Subcutaneous preadipocyte (primary cell): ENCODE measurements at places on chromosomes 3 and 15. TPM values are rescaled to one million over a fixed set of nuclear protein-coding genes. Genes with fewer than 3 reads are reported as not detected.

The SMCO1 gene
- total RNA-seq, result under 0.01 TPM in 1 of 2 replicates, not detected in the other

The MUC13 gene
- total RNA-seq, result not detected in 2 replicates

The BHLHE40 gene
- total RNA-seq, result 25.7 and 43.4 TPM in 2 replicates

The IGDCC3 gene
- total RNA-seq, result not detected in 2 replicates

The ERC2 gene
- total RNA-seq, result under 0.01 and 0.20 TPM in 2 replicates

The MEX3B gene
- total RNA-seq, result 2.0 and 2.6 TPM in 2 replicates

The ADCY5 gene
- total RNA-seq, result under 0.01 and 0.20 TPM in 2 replicates

The ARHGAP11A gene
- 16.2 and 32.6 TPM in 2 replicates for total RNA-seq

The KIF15 gene
- 10.7 and 17.4 TPM in 2 replicates for total RNA-seq
